ENCODE measurements at places on chromosomes 12 and 14.

DNA sequence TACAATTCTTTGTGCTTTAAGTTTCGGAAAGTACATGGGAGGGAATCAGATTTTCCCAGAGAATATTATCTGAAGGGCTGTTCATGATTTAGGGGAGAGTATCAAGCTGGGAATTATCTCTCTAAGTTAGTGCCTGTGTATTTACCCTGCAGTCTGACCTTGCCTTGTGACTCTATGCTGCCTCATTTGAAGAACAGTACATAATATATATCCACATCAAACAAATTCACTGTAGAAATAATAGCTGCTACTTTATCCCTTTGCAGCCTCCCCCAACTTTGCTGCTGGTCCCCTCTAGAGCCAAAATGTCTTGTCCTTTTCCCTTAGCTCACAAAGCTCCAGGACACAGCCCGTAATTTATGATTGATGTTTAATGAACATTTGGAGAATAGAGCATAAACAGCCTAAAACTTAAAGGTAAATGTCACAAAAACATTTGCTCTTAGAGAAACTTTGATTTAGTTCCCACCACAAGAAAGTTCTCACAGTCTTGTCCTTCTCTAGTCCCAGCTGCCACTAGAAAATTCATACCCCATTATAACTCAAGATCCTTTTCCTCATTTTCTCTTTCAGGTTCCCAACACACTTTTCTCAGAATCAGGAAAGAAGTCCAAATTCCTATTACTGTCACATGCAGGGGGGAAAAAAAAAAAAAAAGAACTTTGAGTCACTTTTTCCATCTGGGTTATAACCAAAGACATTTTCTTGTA is 1009.6 kb downstream of the FLRT2 start:
- DNase-seq, result no peak

GRCh38 chr12:11702959-11703358 is 53.5 kb downstream of the ETV6 start:
- DNase-seq, result no peak

- DNase-seq, result no peak
Observed at GRCh38 chr14:95057147-95057546, 100.2 kb downstream of the DICER1 start.

DNA sequence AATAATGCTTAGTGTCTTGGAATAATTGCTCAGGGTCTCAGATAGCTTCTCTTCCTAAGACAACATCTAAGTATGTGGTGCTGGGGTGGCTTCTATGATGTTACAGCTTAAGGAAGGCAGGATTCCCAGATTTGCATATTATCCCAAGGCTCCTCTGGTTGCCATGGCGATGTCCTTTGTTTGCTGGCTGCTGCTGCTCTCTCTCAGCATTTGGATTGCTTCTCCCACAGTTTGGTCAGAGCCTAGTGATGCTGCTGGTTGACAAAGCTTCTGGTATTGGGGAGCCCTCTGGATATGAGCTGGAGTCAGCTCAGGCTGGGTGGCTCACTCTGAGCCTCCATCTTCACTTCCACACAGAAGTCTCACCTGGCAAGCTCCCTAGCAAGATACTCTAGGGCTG is 56.4 kb upstream of the FBXO33 start:
- DNase-seq, result peak; percentile 61

DNA sequence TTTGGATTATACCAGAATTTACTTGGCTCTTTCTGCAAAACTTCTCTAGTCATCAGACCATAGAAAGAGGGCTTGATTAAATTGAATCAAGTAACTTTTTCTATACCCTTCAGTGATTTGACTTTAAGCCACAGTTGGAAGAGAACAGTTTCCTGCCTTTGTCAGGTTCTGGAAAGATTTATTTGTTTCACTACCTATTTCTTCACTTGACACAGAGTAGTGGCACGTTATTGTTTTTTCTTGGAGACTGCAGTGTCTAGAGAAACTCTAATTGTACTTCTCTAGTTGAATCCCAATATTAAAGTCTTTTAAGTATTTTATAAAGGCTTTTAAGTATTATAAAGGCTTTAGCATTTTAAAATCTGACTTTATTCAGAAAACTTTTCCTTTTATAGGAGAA is 138.1 kb downstream of the TMEM117 start:
- DNase-seq, result no peak

GRCh38 chr14:100677554-100678468 is 48.9 kb upstream of the DLK1 start:
- DNase-seq, result peak; percentile 15

GRCh38 chr12:14514154-14514842 is 53.4 kb downstream of the PLBD1 start:
- DNase-seq, result no peak

- DNase-seq, result no peak
Observed at GRCh38 chr12:40648519-40648918, 43.7 kb upstream of the CNTN1 start.

DNA sequence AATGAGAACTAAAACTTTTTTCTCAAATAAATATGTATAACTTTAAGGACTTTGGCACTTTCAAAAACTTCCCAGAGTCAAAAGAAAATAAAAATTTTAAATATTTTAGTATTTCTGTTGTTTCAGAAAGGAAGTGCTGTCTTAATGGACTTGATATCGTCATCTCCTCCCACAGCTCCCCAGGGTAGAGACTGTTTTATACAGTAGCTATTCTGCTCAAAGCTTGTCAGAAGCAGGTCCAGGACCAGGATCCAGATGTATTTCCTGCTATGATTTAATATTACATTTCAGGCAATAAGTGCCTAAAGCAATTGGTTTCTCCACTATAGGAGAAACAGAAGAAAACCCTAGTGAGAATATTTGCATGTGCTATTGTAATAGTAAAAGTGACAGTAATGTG is 218.5 kb upstream of the G2E3 start:
- no peak for DNase-seq

DNA sequence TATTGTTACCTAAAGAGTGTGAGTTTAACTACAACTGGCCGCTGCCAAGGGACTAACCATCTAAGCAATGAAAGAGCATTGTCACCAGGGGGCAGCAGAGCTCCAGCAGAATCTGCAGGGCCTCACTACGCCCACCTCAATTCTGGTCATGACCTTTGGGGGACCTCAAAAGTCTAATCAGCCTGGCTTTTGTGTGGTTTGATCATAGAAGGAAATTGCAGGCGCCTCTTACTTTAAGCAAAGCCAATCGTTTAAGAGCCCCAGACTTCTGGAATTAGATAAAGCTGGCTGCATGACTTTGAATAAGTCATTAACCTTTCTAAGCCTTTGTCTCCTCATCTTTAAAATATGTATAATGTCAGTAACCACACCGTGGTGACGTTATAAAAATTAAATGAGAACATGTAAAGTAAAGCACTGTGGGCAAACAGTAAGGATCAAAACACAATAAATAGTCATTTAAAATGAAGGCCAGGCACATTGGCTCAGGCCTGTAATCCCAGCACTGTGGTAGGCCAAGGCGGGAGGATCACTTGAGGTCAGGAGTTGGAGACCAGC is 58.6 kb downstream of the TBX3 start:
- peak; percentile 50 for DNase-seq

DNA sequence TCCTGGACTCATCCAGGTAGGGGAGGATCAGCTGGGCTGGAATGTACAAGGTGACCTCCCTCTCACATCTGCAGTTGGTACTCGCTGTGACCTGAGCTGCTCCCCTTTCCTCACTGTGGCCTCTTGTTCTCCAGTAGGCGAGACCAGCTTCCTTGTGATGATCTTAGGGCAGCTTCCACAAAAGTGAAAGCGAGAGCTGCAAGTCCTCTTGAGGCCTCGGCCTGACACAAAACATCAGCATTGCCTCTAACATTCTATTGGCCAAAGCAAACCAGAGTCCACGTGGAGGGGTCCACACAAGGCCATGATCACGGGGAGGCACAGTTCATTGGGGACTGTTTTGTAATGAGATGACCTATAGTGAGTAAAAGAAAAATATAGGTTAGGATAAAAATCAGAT is 127.5 kb downstream of the SMOC1 start:
- DNase-seq, result no peak

GRCh38 chr14:72739446-72740405 is 154.2 kb downstream of the DPF3 start:
- DNase-seq, result no peak

GRCh38 chr12:9024512-9024911 is 35.2 kb downstream of the KLRG1 start:
- no peak for DNase-seq

GRCh38 chr14:90495357-90496276 is 98.8 kb downstream of the CALM1 start:
- DNase-seq, result no peak

DNA sequence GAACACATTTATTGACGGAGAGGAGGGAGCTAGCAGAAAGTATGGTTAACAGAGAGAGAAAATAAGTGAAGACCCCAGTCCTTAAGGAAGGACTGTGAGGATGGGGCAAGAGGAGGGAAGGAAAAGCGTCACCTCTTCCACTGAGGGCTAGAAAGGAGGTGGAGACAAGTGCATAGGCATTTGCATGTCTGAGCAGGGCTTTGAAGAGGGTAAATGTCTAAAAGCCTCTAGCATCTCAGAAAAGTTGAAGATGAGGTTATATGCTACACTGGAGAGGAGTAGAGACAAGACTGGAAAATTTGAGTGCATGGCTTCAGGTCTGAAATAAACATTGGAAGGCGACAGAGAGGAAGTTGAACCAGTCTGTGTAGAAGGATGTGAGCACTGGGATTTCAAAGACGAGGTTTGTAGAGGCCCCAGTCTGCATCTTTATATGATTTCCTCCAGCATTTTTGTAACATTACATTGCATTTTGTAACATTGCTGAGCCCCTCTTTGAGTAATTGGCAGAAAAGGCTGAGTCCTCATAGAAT is 98.5 kb upstream of the IFNG-AS1 start:
- DNase-seq, result no peak

- DNase-seq, result peak; percentile 55
Observed at GRCh38 chr14:24132061-24132685, 1.7 kb downstream of the FITM1 start.

DNA sequence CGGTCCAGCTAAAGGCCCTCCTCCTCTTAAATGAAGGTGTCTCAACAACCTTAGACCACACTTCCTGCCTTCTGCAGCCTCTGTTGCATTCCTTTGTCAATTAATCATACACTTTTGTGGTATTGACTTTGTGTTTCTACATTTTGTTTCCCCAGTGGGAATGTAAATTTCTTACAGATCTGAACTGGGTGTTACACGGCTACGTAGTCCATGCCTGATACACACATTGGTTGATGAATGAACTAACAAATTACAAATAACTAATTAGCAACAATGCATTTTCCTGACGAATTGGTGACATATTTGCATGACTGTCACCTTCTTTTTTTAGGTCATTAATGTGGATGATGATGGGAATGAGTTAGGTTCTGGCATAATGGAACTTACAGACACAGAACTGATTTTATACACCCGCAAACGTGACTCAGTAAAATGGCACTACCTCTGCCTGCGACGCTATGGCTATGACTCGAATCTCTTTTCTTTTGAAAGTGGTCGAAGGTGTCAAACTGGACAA is 15.2 kb upstream of the CCT2 start:
- DNase-seq, result no peak

- no peak for DNase-seq
Observed at GRCh38 chr12:49969651-49970429, 2.9 kb upstream of the AQP6 start.
